ENCODE measurements at places on chromosomes 1 and 21.

DNA sequence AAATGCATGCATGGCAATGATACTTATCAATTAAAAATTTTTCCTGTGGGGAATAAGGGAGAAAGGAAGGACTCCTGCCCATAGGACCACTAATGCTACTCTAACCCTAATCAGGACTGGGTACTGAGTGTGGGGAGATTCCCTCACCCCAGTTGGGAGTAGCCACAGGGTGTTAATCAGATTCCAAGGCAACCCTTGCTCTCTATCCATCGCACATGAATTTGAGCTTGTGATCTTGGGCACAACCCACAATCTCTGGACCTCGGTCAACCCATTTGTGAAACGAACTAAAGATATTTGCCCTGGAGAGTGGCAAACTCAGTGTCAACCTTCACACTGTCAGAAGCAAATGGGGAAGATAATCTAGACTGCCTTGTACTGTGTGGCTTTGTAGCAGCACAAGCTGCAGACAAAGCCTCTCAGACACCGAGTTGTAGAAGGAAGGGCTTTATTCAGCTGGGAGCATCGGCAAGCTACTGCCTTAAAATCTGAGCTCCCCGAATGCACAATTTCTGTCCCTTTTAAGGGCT, 69.5 kb downstream of the SERINC2 start:
- no peak for DNase-seq

GRCh38 chr1:70809069-70809468, 238.5 kb downstream of the PTGER3 start:
- DNase-seq = no peak

DNA sequence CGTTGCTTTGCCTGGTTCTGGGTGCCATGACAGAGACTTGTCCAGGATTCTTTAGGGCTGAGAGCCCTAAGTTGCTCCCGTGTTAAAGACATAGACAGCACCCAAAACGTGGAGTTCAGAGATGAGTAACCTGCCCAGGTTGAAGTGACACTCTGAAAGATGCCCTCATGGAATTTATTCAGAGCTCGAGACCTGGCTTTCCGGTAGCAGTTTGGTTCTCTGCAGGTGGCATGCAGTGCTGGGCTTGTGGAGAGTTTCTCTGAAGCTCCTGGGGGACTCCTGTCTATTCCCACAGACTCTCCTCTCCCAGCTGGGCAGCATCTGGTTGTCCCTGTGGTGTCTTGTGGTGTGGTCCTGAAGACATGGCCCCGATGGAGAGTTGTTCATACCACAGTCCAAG, 241.0 kb downstream of the RHOU start:
- no peak for DNase-seq

DNA sequence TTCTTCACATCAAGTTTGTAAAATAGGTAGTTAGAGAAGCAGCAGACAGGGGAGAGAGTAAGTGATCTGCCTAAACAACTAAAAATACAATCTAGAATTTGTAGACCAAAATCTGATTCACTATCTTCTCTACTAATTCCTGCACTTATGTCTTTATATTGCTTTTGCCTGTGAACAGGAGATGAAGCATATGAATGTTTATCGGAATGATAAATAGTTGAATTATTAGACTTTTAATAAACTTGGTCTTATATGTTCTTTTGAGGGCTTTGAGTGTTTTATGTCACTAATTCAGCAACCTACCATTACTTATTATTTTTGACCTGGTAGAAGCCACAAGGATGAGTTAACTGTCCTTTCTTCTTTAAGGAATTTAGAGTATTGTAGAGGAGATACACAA, 2.3 kb downstream of the DESI2 start:
- DNase-seq = no peak

DNA sequence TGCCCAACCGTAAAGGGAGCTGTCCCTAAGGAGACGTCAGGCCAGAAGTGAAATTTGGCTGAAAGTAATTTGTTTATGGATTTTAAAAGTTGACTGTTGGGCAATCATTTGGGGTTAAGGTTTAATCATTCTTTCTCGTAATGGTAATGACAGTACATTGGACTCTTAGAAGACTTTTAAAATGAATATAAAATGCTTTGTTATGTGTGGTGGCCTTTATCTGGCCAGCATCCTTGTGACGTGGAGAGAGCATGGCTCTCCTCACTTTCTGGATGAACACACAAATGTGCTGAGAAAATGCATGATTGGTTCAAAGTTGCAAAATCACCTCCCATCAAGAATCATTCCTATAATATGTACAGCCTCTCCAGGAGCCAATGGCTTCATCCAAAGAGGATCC, 160.2 kb downstream of the DHRS3 start:
- no peak for DNase-seq

GRCh38 chr1:89962024-89962741, 32.7 kb upstream of the ZNF326 start:
- DNase-seq = no peak

GRCh38 chr1:51928896-51929295, 50.4 kb upstream of the NRDC start:
- DNase-seq = no peak

- no peak for DNase-seq
Observed at GRCh38 chr1:17356387-17357026, 15.5 kb upstream of the PADI6 start.

- no peak for DNase-seq
Observed at GRCh38 chr1:215032911-215033526, 49.5 kb upstream of the KCNK2 start.

GRCh38 chr1:217076902-217077301, 353.7 kb upstream of the ESRRG start:
- no peak for DNase-seq

GRCh38 chr1:5410652-5411051, 581.6 kb downstream of the NPHP4 start:
- DNase-seq = no peak
